ENCODE measurements at places on chromosomes 16 and 17. TPM values are rescaled to one million over a fixed set of nuclear protein-coding genes. Genes with fewer than 3 reads are reported as not detected.

Gene CLN3
- total RNA-seq = 25.2 TPM

Gene CD300H
- total RNA-seq = not detected

GRCh38 chr17:75869282-75870141 lies 8.9 kb downstream of the TRIM47 start:
- DNase-seq = no peak

GRCh38 chr17:39677542-39678339 lies 9.5 kb downstream of the PNMT start:
- no peak for DNase-seq

- no peak for DNase-seq
These were observed 6.9 kb downstream of the HOXB4 start for GRCh38 chr17:48571024-48571818.

- DNase-seq = peak; percentile 89
These were observed 561 bp downstream of the AXIN1 start for GRCh38 chr16:351804-352520.

Gene RTN4RL1
- 11.2 TPM for total RNA-seq

Gene ZNF597
- total RNA-seq = 2.4 TPM

DNA sequence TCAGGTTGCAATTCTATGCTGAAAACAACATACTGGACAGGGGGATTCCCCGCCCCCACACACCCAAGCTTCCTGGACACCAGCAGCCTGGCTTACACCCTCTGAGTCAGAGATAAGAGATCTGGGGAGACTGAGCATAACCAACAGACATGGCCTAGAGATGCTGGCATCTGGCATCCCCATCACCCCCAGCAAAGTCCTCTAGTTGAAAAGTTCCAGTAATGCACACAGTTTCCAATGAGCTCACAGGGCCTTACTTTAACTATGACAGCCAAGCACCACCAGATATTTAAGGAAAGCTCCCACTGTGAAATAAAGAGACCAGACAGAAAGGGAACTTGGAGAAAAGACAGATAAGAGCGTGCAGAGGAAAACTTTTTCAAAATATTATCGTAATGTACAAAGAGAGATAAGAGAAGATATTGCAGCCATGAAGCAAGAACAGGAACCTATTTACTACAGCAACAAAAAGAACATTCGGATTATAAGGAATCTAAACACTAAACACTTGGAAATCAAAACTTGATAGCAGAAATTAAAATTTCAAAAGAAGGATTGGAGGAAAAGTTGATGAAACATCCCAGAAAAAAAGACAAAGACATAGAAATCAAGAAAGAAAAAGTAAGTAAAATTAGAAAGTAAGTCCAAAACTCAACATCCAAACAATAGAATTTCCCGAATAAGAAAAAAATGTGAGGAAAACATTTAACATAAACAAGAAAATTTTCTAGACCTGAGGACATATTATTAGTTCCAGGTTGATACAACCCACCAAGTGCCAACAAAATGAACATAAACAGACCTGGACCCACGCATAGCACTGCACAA lies 17.2 kb upstream of the ALOX15 start:
- DNase-seq = no peak

DNA sequence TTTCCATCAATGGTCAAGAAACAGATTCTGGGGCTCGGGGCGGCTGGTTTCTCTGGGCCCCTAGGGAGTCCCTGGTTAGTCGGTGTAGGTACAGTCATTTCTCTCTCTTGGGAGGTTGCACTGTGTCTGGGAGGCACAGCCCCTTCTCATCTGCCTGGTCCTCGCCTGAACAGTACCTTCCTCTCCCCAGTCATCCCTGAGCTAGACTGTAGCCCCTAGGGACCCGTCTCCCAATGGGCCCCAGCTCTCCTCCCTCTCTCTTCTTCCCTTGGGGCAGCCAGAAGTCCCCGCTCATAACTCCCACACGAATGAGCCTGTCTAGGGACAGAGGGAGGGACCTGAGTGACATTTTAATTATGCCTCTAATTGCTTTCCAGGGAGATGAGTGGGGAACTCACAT lies 20.2 kb upstream of the CPSF4L start:
- no peak for DNase-seq

DNA sequence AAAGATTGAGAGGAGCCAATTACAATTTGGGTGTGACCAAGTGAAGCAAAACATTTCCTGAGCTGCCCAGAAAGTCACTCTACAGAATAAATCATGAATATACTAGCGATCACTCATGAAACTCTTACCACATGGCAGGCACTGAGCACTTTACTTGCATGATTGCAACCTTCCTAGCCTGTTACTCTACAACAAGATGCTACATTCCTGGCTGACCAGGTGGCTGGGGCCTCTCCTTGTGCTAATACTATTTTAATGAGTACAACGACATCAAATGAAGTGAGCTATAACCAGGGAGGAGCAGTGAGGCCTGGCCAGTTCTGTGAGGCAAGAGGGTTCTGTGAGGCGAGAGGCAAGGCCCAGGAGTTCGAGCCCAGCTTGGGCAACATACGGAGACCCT lies 75.2 kb downstream of the CPPED1 start:
- no peak for DNase-seq

DNA sequence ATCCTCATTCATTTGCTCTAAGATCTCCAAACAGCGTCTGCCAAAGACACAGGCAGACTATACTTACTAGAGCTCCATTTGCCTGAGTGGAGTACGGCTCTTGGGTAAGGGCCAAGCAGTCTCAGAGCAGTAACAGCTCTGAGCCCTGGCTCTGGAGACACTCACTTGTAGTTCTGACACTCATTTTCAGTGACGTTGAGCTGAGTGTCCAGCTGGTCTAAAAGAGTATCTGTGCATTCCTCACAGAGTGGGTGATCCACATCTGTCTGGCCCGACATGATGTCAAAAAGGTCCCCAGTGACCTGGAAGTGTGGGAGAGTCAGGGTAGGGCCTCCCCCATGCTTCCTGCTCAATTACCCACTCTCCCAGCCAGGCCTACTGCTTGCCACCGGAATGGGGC lies 5.7 kb downstream of the BECN1 start:
- DNase-seq = no peak

DNA sequence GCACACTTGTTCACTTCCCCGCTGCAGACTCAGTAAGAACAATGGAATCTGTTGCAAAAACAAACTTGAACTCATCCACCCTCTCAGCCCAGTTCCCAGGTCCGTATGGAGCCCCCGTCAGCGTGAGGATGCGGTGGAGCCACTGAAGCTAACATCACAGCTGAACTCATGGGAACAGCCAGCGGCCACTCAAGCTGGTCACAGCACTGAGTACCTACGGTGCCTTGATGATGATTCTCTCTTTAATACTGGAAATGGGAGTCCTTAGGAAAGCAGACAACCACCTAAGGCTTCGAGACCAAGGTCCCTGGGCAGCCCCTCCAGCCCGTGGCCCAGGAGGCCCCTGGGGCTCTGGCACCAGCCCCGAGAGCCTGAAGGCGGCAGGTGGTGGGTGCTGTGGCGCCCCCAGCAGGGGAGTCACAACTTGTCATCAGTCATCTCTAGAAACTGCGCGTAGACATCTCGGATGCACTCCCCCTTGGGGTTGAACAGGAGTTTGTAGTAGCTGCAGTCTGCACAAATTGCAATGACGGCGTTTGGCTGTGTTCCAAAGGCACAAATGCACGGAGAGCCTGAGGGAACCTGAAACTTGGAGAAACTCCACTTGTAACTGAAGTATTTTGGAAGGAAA lies 31.0 kb upstream of the RHOT1 start:
- no peak for DNase-seq

Gene CHST4
- 0.26 TPM for total RNA-seq

DNA sequence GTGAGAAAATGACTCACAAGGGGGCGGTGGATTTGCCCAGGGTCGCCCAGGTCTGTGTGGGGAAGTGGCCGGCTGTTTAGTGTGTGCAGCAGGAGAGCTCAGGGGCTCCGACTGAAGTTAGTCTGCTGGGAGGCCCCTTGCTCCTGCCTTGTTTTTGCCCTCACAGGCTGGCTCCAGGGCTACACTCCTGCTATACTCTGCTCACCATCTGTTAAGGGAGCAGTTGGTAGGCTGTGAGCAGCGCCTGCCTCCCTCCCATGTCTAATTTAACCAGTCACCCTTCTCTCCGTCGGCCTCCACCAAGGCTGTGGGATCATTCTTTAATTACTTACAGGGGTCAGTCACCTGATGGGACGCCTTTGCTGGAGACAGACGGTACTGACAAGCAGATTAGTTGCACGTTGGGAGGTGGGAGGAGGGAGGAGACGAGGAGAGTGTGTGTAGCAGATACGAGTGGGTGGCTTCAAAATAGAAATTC lies 35.5 kb downstream of the KSR1 start:
- no peak for DNase-seq

GRCh38 chr17:15516150-15516549 lies 47.1 kb downstream of the TVP23C start:
- DNase-seq = no peak

DNA sequence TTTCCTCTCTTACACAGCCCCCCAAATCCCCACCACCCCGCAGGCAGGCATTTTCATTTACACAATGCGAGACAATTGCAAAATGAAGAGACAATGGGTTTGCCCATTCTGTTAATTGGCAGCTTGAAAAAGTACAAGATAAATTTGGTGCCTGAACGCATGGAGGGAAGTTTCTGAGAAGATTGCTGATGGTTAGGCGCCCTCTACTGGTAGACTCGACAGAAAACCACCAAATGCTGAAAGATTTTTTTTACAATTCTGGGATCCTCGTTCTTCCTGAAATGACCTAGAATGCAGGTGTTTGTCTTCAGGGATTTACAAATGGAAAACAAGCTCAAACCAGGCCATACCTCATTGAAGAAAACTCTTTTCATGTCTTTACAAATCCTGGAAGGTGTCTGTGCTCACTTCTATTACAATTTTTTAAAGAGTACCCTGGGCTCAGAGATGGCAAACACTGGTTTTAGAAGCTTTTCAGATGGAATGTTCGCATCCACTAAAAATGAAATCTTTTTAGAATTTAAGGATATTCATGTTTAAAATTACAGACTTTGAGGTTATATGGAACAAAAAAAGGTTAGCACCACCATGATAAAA lies 338.5 kb downstream of the PMP22 start:
- DNase-seq = no peak

GRCh38 chr16:26442321-26442720 lies 624.4 kb upstream of the C16orf82 start:
- DNase-seq = no peak

Gene FBXW10
- 0.51 TPM for total RNA-seq

DNA sequence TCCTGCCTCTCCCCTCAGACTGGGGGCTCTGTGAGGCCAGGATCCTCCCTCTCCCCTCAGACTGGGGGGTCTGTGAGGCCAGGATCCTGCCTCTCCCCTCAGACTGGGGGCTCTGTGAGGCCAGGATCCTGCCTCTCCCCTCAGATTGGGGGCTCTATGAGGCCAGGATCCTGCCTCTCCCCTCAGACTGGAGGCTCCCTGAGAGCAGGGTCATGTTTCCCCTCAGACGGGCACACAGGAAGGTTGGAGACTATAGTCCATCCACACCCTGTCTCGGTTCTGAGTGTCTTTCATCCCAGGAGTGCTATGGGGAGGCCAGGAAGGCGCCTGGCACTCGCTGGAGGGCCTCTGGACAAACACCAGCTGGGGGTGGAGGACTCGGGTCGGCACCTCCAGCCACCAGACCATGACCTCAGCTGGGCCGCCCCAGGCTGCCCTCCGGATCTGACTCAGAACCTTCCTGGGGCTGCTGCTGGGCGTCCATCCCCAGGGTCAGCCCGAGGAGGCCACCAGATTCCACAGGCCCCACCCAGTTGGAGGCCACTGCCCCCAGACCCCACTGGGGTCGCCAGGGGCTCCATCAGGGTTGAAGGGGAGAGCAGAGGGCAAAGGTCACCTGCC lies 21.9 kb upstream of the DLX4 start:
- no peak for DNase-seq

Gene LRRC3C
- not detected for total RNA-seq

Gene YBX2
- total RNA-seq = 2.3 TPM

DNA sequence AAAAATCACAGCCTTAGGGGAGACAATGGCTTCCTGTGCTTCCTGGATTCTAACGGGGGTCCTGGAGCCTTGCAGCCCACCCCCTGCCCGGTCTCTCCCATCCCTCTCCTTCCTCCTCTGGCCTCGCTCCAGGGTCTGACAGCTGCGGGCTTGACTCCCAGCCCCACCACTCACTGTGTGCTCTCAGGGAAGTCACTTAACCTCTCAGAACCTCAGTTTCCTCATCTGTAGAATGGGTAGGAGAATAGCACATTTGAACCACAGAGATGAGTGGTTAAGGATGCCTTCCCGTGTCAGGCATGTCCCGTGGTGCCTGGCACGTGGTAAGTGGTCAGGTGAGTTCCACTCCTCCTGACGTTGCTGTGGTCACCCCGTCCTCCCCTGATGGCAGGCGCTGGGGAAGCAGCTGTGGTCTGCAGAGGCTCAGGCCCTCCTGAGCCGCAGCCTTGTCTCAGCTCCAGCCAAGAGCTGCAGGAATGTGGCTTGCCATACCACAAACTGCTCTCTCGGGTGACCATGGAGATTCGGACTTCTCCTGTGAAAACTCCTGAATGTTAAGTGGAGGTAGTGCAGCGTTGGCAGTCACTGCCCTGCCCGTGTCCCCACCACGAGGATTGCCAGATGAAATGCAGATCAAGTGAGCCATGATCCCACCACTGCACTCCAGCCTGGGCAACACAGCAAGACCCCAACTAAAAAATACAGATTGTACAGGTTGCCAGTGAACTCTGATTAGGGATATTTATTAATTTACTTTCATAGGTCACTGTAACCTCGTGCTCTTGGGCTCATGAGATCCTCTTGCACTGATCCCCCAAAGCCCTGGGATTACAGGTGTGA lies 85.7 kb downstream of the NT5M start:
- no peak for DNase-seq

Gene TP53TG3B
- not detected for total RNA-seq

- DNase-seq = no peak
These were observed 8.0 kb upstream of the TEDC2 start for GRCh38 chr16:2451851-2452320.

DNA sequence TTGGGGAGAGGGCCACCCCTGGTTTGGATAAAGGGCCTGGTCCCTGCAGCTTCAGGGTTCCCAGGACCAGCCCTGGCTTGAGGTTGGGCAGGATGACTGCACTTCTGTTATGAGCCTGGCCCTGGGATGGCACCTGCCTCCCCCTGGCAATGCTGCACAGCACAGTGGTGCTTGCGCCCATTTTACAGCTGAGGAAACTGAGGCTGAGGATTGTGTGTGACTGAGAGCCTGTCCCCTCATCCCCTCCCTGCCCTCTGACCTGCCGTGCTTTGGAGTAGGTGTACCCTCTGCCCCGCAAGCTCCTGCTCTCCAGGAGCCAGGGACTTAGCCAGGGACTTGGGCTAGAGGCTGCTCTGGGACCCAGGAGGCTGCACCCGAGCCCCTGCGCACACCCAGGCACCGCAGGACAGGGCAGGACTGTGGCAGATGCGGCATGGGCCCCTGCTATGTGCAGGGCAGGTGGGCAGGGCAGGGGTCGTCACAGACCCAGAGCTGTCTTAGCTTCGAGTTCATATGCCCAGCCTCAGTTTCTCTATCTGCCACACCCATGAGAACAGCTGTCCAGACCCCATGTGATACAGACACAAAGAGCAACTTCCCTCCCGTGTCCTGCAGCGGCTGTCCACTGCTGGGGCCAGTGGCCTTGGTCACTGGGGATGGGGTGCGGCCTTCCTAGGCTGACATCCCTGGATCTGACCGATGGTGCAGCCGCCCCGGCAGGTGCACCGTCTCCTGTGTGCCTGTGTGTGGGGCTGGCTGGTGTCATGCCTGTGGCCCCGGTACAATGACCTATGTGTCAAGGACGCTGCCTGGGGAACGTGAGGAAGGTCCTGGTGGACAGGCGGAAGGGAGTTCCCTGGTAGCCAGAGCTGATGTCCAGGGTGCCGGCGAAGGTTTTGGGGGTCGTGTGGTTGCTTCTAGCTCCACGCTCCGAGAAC lies 36.6 kb downstream of the BAHCC1 start:
- no peak for DNase-seq

- no peak for DNase-seq
These were observed 100.7 kb downstream of the CYLD start for GRCh38 chr16:50842589-50842988.

All from mesenteric fat pad (tissue), 1 donor.